ENCODE measurements at places on chromosomes 7 and 10.

DNA sequence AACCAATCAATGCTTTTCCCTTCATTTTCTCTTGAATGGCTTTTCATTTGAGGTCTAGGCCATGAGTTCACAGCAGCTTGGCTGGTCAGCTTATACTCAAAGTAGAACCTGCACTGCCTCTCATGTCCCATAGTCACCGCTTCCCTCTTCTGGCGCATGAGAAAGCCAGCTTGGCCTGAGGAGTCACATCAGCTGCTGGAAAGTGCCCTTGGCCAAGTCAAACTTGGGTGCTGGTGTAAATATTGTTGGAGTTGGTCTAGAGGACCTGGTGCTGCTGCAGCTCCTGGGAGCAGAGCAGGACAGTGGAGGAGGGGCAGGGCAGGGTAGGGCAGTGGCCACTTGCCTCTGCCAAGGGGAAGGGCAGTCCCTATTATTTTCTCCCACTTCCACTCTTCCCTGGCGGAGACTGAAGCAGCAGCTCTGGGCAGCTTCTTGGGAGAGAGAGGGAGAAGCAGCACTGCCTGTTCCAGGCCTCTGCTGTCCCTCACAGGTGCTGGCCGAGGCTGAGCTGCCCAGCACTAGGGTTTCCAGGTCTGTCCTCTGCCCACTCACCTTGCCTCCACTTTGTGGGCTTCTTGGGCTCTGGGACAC, 12.8 kb downstream of the UBE2D4 start:
- H3K4me3 ChIP-seq: no peak overlapping the region
- no peaks in the 10 kb centered on the region for H3K4me1 ChIP-seq
- H3K27ac ChIP-seq: no peak overlapping the region
- DNase-seq: no peak

DNA sequence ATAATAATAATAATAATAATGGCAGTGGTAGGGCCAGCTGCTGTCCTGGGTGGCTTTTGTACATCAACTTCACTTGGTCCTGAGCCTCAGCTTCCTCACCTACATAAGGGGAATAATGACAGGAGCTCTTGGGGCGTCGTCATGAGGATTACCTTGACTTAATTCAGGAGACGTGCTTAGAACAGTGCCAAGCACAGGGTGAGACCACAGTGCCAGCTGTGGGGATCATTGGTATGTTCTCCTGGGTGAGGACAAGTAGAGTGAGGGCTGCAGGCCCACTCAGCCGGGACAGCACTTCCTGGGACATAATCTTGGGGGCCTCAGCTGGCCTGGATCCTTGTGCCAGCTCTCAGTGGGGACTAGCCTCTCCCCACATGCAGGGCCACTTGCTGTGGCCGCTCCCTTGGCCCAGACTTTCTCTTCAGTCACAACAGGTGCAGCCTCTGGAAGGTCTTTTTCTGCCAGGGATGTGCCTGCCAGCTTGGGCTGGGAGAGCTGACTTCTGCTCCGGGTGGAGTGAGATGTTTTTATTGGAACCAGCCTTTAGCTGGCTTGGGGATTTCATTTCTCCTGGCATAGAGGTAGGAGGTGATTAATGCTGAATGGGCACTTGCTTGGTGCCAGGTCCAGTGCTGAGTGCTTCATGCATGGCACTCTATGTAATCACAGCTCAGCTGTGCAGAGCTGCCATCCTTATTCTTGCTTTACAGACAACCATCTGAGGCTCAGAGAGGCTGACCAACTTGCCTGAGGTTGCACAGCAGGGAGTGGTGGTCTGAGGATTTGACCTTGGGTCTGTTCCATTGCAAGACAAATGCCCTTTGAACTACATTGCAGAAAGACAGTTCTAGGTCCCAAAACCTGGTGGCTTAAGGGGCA, 45.3 kb downstream of the TSPAN15 start:
- no peak overlapping the region for H3K27ac ChIP-seq
- H3K27me3 ChIP-seq: no peaks in the 10 kb centered on the region
- H3K4me3 ChIP-seq: no peak overlapping the region

DNA sequence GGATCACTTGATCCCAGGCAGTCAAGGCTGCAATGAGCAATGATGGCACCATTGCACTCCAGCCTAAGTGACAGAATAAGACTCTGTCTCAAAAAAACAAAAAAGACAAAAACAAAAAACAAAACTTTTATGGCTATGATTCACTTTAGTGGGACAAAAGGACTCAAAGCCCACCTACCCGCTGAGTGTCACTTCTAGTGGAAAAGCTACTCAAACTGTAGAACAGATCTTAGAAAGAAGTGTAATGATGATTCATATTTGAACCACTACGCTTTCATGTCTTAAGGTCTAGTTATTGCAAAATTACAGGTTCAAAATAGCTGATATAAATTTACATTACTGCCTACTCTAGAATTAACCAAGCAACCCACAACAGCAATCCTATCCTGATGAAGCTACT, 47.1 kb upstream of the OTUD1 start:
- H3K27ac ChIP-seq: no peak overlapping the region
- no peaks in the 10 kb centered on the region for H3K27me3 ChIP-seq
- H3K4me1 ChIP-seq: no peaks in the 10 kb centered on the region
- DNase-seq: no peak
- no peak overlapping the region for H3K4me3 ChIP-seq

GRCh38 chr10:26829810-26830515, 30.8 kb downstream of the ABI1 start:
- H3K4me1 ChIP-seq: peaks cover 13% of the 10 kb centered on the region
- H3K27me3 ChIP-seq: no peaks in the 10 kb centered on the region
- no peak for DNase-seq

Data from B cell (primary cell).